ENCODE measurements at places on chromosomes 6 and 20.
A peak's percentile ranks its signal among the peaks of the same experiment; 100 is the strongest.

GRCh38 chr20:38905375-38905774 is 20.8 kb upstream of the FAM83D start:
- no peak for DNase-seq

DNA sequence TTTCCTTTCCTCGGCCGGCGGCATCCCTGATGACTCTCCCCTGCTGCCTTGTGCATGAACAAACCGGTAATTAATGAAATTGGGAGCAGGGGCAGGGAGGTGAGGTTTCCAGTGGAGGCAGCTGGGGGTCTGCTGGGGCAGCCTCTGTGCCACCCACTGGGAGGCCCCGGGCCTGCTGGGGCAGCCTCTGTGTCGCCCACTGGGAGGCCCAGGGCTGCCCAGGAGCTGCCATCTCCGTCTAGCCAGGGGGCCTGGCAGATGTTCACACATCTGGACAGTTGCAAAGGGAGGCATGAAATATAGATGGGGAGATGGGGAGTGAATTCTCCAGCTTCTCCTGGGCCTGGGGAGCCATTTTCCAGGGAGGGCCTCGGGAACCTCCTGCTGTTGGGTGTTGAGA is 33.8 kb downstream of the TOX2 start:
- no peak for DNase-seq

DNA sequence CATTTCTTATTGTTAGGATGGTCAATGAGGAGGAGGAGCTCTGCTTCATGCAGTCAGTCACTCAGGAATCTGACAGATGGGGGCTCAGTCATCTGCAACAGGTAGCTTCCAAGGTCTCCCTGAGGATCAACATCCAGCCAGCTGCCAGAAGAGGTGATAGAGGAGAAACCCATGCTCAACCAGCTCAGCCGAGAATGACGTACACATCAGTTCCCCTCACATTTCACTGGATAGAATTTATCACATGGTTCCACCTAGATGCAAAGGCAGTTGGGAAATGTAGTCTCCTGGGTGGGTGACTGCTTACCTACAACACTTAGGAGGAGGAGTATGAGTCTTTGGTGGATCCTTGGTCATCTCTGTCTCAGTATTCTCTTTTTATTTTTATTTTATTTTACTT is 144.5 kb downstream of the CEBPB start:
- no peak for DNase-seq

GRCh38 chr6:158868122-158868480 is 48.9 kb upstream of the EZR start:
- no peak for DNase-seq

GRCh38 chr20:21272679-21273078 is 30.5 kb upstream of the XRN2 start:
- DNase-seq: no peak

- DNase-seq: no peak
Measured at GRCh38 chr6:56951049-56951831, 3.7 kb upstream of the BEND6 start.

- peak; percentile 97 for DNase-seq
Measured at GRCh38 chr20:3767427-3768341, at the start of gene ADISSP. Gene ADISSP, minus strand, starts transcription at chr20:3767753. Its CDS starts 7,653 bp downstream, at chr20:3760100.

DNA sequence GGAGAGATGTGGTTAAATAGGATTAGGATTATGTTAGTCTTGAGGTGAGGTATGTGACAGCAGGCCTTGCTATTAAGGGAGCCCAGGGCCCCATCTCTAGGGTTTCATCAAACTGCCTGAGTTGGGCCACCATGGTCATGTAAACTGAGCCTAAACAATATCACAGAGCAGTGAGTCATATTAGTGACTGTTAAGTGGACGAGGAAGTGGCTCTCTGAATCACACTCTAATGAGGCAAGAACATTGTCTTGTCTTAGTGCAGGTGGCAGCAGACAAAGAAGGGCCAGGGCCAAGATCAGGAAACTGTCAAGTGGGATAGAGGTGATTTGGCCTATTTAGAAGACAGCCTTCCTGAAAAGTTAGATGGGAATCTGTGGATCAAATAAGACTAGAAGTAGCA is 23.1 kb downstream of the ENPP3 start:
- DNase-seq: no peak

DNA sequence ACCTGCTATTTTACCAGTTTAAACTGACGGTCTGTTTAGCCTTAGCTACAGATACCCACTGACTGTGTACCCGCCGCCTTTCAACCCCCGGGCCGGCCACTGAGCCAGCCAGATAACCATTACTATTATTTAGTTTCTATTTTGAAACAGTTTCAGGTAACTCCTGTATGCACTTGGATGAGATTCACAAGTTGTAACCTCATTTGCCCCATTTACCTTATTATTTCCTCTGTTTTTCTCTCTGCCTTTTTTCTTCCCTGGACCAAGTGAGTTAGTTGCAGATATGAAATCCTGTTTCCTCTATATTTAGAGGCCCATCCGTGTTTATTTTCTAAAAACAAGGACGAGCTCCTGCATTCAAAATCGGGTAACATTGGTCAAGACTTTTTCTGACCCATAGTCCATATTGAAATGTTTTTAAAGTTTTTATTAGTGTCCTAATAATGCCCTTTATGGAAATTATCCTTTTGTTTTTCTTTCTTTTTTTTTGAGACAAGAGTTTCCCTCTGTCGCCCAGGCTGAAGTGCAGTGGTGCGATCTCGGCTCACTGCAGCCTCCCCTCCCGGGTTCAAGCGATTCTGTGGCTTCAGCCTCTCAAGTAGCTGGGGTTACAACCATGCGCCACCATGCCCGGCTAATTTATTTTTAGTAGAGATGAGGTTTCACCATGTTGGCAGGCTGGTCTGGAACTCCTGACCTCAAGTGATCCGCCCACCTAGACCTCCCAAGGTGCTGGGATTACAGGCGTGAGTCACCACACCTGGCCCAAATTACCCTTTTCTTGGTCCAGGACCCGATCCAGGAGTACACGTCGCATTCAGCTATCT is 767 bp downstream of the AP5S1 start:
- DNase-seq: no peak
